Stimulated activated CD8-positive, alpha-beta memory T cell treated with anti-CD3 and anti-CD28 coated beads, Interleukin-2, amount 100 ng/mL, for 48 hours (primary cell): ENCODE measurements at places on chromosomes 6 and 20.
A peak's percentile ranks its signal among the peaks of the same experiment; 100 is the strongest.

DNA sequence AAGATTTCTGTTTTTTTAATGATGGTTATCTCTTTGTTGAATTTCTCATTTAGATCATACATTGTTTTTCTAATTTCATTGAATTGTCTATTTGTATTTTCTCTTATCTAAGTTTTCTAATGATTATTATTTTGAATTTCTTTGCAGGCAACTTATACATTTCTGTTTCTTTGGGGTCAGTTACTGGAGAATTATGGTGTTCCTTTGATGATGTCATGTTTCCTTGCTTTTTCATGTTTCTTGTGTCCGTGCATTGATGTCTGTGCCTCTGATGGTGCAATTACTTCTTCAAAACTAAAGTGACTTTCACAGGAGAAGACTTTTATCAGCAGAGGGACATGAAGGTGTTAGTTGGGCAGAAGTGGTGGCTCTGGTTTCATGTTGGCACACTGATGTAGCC, 270.7 kb upstream of the MOCS1 start:
- no peak for DNase-seq

DNA sequence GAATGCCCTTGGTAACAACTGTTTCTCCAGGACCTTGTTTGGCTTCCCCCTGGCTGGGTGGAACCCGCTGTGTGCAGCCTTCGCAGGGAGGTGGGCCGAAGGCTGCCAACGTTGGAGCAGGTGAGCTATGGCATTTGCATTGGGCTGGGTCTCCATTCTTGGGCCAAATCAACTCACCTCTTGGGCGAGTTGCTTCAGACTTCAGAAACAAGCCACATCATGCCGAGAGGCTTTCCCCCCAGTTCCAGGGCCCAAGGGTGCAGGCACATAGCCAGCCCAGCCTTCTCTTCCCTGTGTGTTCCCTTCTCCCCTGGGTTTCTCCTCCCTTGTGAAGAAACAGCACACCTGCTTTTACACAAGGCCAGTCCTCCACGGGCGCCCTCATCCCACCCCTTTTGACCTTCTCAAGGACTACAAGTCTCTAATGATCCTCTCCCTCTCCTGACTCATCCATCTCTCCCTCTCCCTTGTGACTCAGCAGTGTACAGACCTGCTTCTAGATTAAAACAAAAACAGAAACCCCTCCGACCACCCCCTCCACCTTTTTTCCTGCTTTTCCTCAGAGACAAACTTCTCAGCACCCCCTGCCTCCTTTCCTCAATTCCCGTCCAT, 41.6 kb downstream of the FAM209B start:
- no peak for DNase-seq

DNA sequence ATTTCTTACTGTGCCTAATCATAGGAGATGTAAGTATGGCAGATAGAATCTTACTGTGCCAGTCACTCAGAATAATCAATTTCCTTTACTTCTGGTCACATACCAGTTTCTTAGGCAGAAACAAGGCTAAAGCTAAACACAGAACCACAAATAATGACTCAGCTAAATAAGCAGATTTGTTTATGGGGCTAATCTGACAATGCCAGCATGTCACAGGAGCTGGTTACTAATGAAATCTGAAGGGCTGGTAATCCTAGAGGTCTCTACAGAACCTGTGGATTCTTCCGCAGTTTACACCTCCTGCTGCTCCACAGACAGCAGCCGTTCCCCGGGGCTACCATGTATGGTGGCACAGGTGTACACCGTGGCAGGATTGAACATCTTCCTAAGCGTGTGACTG, 80.8 kb downstream of the LYRM4 start:
- DNase-seq, result no peak

GRCh38 chr6:49430866-49431265, 32.2 kb downstream of the MMUT start:
- DNase-seq, result no peak

- DNase-seq, result no peak
Measured at GRCh38 chr20:278181-278580, 12.4 kb downstream of the C20orf96 start.

DNA sequence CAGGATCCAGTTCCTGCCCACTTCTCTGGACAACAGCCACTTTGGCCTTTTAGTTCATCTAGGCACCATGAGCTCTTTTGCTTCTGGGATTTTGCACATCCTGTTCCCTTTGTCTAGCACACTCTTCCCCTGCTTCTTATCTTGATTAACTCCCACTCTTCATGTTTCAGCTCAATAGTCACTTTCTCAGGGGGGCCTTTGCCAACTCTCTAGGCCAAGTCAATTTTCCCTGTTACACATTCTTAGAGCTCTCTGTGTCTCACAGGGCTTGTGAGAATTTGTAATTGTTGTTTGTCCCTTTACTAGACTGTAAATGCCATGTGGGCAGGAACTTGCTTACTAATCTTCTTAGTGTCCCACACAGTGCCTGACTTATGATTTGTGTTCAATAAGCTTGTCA, 58.1 kb upstream of the EPB41L1 start:
- no peak for DNase-seq

GRCh38 chr6:41502917-41503671, 43.1 kb upstream of the FOXP4 start:
- DNase-seq, result no peak

DNA sequence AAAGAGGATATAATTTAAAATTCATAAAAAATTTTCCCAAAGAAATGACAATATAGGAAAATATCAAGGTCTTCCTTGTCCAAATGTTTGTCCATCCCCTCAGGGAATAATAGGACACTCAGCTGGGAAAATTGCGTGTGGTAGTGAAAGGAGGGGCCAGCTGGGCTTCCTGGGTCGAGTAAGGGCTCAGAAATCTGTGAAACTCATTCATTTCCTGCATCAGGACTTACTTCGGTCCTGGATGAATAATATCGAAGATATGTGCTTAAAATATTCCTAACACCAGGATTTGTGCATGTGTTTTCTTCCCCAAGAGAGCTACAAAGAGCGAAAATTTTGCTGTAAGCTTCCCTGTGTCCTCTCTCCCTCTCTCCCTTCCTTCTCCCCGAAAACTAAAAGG, 118.2 kb upstream of the GJE1 start:
- no peak for DNase-seq

DNA sequence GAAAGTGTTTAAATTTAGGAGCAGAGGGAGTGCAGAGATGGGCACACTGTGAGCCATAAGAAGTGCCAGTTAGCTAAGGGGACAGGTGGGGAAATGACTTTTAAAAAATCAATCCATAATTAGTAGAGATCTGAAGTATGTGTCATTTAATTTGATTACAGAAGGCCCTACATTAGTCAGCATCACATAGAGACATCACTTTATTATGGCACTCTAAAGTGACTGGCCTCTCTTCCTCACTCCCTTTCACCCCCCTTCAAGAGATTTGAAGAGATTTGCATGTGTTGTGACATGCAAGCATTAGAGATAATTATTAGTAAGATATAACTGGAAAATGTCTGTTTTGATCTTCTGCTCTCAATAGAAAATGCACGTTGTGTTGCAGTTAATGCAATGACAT, 86.7 kb downstream of the SLX4IP start:
- DNase-seq, result no peak

GRCh38 chr20:9535449-9535848, 21.1 kb downstream of the LAMP5 start:
- no peak for DNase-seq

DNA sequence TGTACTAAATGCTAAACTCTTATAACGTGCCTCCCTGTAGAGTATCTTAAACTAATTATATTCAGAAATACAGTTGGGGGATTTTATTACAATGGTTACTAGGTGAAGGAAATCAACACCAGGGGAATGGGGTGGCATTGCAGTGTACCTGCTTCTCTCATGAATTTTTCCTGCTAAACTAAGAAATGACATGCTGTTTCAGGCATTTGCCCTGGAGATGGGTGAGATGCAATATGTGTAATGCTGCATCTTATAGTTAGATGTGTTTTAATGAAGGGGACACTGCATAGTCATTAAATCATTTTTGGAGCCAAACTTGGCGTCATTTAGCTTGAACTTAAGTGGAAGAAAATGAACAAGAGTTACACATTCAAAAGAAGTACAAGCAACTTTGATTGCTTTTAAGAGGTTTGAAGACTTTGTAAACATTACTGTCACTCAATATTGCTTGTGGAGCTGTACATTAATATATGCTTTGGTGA, 4.3 kb downstream of the EYA4 start:
- DNase-seq, result no peak

GRCh38 chr6:32906539-32906938, 34.3 kb downstream of the HLA-DMB start:
- no peak for DNase-seq

GRCh38 chr20:32397567-32398084, 39.5 kb downstream of the ASXL1 start:
- no peak for DNase-seq

- DNase-seq, result no peak
Measured at GRCh38 chr20:44089987-44090674, 96.9 kb downstream of the JPH2 start.

- no peak for DNase-seq
Measured at GRCh38 chr6:37725957-37726356, 28.3 kb upstream of the MDGA1 start.

DNA sequence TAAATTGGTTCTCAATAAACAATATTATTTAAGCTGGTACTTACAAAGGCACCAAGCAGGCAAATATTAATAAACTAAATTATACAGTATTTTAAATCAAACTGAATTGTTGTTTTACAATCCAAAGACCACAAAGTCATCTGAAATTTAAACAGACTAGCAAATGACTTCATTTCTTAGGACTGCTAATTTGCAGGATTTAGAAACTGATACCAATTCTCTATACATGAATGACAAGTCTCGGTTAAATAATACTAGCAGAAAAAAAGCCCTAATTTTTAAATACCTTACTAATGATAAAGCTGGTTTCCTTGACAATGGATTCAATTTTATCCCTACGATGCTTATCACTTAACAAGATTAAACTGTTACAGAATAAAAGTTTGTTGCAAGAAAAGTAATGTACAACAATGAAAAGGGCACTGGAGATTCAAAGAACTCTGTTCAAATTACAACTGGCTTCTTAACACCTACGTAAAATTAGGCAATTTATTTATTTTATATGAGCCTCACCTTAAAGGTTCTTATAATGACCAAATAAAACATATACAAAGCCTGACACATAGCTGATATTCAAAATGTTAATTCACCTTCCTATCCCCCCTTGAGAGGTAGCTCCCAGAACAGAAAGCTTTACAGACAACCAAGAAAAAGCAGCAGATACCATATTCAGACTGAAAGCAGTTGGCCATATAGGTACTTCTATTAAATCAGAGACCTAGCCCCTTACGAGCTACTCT, 33.1 kb downstream of the HBS1L start:
- no peak for DNase-seq

- no peak for DNase-seq
Measured at GRCh38 chr6:73054958-73055357, 170.3 kb downstream of the KHDC1L start.

GRCh38 chr6:163412801-163413344, 1.6 kb upstream of the QKI start:
- no peak for DNase-seq

DNA sequence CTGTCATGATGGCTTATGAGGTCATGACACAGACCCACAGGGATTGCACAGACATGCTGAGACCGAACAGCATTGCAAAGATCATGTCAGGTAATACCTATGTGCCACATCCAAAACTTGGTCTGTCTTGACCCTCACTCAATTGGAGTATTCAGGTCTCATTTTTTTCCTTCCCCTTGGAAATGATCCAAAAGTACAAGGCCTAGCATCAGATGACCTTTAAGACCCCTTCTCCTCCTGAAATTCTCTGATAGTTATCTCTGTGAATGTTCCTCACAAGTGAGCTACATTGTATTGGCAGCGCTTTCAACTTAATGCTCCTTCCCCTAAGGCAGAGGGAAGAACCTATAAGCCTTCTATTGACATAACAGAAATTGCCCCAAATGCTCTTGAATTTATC, 507.4 kb upstream of the JARID2 start:
- DNase-seq, result no peak

DNA sequence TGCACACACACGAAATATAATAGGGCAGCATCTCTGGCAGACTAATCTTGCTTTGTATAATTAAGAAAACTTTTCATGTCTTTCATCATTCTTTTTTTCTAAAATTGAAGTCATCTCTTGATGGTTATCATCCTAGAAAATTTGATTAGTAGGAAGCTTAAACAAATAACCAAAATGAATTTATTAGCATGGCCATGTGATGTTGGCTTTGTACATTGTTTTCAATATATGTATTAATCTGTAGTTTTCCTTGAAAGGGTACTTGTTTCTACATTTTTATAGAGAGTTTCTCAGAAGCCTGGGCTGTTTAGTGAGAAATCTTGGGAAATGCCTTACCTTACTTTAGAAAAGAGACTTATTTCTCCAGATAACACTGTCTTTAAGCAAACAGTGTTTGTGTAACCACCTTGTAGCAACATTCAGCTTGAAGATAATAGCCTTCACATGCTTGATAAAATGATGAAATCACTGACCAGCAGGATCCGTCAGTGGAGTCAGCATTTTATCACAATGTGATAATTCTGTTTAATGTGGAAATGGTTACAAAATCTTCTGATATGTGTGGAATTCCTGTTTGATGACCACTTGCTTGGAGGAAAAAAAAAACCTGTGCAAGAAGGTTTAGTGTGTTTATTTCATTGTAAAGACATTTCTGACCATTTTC, 147.8 kb downstream of the MACROD2 start:
- no peak for DNase-seq

- DNase-seq, result no peak
Measured at GRCh38 chr6:138250053-138250452, 31.8 kb upstream of the PBOV1 start.

DNA sequence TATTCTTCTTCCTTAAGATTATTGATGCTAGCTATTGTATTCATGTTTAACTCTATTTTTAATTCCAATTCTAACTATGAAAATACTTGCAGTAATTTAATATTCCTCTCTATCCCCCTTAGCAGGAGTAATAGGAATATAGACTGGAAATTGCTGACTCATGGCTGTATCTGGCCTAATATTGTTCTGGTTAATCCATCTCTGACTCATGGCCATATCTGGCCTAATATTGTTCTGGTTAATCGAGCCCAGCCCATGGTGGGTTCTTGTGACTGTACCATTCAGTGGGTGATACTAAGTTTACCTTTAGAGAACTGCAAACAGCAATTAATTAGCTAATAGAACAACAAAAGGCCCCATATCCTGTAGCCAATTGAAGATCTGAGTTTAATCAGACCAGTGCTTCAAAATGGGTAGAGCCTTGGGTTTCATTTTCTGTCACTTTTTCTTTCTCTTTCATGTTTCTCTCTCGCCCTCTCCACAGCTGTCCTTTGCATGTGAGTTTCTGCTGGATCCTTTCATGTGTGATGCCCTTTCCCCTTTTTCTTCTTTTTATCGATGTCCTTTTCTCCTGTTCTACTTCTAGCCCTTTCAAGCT, 50.6 kb downstream of the SLC22A3 start:
- DNase-seq, result no peak

- DNase-seq, result peak; percentile 49
Measured at GRCh38 chr6:43771210-43771857, 1.3 kb downstream of the VEGFA start.

GRCh38 chr20:37151529-37151928, 27.6 kb upstream of the RPN2 start:
- no peak for DNase-seq
